ENCODE measurements at places on chromosomes 11 and 22.

GRCh38 chr11:112345706-112346105 is 85.0 kb upstream of the PLET1 start:
- no peak for DNase-seq

- DNase-seq = no peak
Measured at GRCh38 chr11:18669219-18669596, 29.4 kb upstream of the TMEM86A start.

GRCh38 chr11:46475926-46476545 is 84.5 kb upstream of the CHRM4 start:
- DNase-seq = no peak

DNA sequence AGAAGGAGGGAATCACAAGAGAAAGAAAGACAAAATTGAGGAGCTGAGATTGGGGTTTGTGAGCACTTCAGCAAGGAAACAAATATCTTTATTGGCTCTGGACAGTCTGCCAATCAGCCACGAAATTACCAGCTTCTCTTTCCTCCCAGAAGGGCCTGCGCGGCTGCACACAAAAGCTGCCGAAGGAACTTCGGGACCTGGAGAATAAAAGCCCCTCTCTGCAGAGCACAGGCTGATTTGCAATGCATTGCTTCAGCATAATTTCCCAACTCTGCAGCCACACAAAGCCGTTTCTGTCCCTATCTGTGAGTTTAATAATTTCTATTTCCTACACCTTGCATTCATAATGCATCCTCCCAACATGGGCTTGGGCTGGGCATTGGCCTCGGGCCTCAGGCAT is 522.6 kb downstream of the BUD13 start:
- DNase-seq = no peak

GRCh38 chr11:12497431-12497830 is 120.1 kb downstream of the PARVA start:
- DNase-seq = no peak

GRCh38 chr11:32935462-32936029 is 42.9 kb downstream of the QSER1 start:
- DNase-seq = no peak

DNA sequence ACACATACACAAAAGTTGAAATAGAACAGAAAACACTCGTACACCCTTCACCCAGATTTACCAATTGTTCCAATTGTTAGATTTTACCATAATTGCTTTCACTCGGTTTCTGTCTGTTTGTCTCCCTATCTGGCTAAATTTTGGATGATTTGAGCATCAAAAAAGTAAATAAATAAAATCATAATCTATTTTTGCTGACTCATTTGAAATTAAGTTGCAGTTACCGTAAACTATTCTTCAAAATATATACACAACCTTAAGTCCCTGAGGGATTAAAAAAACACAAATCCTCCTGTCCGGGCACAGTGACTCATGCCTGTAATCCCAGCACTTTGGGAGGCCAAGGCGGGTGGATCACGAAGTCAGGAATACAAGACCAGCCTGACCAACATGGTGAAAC is 81.3 kb upstream of the SYT9 start:
- DNase-seq = no peak

- no peak for DNase-seq
Measured at GRCh38 chr22:44753189-44754042, 1.0 kb downstream of the ARHGAP8 start.

DNA sequence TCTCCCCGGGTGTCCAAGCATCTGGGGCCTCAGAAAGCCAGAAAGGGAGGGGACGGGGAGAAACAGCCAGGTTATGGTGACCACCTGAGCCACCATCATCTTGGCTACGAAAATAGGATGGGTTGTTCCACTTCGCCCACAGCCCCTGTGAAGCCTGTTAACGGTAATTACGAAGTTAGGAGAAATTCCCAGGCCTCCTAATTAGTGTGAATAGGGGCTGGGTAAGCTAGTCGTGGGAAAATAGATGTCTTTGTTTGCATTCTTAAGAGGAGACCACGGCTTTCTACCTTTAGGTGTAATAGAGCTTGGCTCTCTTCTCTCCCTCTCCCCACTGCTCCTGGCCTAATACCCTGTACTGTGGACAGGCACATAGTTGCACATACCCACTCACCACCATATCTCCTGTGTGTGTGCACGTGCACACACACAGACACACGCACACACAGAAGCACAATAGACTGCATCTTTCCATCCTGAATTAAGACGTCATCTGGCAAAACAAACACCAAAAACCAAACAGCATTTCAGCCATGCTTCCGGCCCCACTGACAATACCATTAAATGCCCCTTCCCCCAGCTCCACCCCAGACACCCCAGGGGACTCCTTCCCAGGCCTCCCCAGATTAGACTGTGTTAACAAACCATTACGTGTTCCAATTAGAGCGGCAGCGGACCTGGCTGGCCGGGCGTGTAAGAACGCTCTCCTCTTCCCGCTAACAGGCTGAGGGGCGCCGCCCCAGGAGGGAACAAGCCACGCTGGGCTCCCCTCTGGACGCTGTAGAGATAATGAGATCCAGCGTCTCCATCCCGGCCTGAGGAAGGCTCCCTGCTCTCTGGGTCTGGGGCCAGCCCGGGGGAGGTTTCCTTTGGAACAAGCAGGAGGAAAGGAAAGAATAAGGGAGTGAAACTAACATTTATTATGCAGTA is 72.8 kb downstream of the TP53I11 start:
- no peak for DNase-seq

DNA sequence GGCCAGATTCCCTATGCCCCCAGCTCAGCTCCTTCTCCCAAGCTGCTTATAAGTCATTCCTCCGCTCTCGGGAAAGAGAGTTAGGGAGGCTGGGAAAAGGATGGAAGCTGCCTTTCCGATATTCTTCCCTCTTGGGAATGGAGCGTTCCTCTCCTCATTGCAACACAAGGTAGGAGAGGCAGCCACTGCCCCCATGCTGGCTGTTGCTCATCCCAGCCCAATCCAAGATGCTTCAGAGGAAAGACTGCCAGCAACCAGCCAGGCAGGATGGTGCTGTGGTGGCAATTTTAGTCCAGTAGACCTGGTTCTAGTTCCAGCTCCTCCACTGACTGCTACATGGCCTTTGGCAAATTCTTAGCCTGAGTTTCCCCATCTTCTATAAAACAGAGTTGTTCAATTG is 13.7 kb upstream of the C11orf96 start:
- no peak for DNase-seq

DNA sequence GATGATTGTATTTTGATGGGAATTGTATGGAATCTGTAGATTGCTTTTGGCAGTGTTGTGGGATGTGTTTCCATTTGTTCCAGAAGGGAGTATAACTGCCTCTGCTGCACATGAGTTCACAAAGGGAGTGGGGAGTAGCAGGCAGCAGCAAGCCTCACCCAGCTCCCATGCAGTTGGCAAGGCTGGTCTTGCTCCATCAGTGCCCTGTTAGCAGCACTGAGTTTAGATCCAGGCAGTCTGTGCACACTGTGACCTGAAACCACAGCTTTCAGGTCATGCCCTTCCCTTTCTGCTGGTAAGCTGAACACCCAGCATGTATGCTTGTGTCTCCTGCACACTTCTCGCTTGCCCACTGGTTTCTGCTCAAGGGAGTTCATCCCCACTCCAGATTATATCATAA is 3.7 kb upstream of the NUCB2 start:
- DNase-seq = no peak
